ENCODE measurements at places on chromosomes 11 and 22. TPM values are rescaled to one million over a fixed set of nuclear protein-coding genes. Genes with fewer than 3 reads are reported as not detected.

DNA sequence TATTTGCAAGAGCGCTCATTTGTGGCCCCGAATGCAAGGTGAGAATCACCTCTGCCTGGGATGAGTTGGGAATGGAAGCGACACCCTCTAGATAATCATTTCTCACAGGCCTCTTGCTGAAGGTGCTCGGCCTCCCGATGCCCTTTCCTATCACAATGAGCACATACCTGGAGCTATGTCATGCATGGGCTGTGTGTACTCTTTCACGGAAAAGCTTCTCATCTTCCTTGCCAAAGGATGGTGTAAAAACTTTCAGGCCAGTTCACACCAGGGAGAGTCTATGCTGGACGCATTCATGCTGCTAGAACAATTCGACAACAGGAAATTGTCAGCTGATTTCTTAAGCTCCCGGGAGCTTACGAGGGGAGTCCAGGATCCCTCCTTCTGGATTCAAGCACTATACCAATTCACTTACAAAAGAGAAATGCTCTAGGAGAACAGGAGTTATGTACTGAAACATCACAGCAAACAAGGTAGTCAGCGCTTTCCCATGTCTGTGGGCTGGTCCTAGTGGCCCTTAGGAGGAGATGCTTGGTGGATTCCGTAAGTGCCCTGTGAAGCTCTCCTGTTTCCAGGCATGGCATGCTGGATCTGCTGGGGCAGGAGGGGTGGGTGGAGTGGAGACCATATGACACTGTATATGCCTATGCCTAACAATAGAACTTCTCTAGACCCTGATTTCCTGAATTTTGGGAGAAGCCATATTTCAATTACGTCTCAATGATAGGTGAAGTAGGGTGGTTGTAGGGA is 53.1 kb upstream of the B3GAT1 start:
- no peaks in the 10 kb centered on the region for H3K4me1 ChIP-seq
- H3K27me3 ChIP-seq: no peaks in the 10 kb centered on the region
- DNase-seq: no peak
- H3K4me3 ChIP-seq: no peak overlapping the region
- no peak overlapping the region for H3K27ac ChIP-seq

GRCh38 chr11:3802011-3802790 is 4.8 kb upstream of the NUP98 start:
- no peaks in the 10 kb centered on the region for H3K27me3 ChIP-seq
- no peak for DNase-seq

- no peak for DNase-seq
- H3K4me1 ChIP-seq: no peaks in the 10 kb centered on the region
- H3K27ac ChIP-seq: no peak overlapping the region
- no peak overlapping the region for H3K4me3 ChIP-seq
- H3K27me3 ChIP-seq: no peaks in the 10 kb centered on the region
- no peaks in the 10 kb centered on the region for H3K36me3 ChIP-seq
Observed at GRCh38 chr11:89168396-89168795, 9.3 kb upstream of the TYR start.

The TPBGL gene
- total RNA-seq: not detected

The GAL3ST1 gene
- total RNA-seq: 0.46 TPM
